ENCODE measurements at places on chromosomes 7 and 10. TPM values are rescaled to one million over a fixed set of nuclear protein-coding genes. Genes with fewer than 3 reads are reported as not detected.

- peaks cover 19% of the 10 kb centered on the region for H3K4me1 ChIP-seq
- peak overlapping the region; percentile 68 for H3K27ac ChIP-seq
- H3K4me3 ChIP-seq, result no peak overlapping the region
- no peak for DNase-seq
- H3K36me3 ChIP-seq, result no peaks in the 10 kb centered on the region
Measured at GRCh38 chr10:5573968-5574641, 49.3 kb downstream of the CALML3 start.

The GIMAP8 gene
- 7.8 TPM for total RNA-seq

- no peaks in the 10 kb centered on the region for H3K36me3 ChIP-seq
- DNase-seq, result peak; percentile 65
- peaks cover 7% of the 10 kb centered on the region for H3K4me1 ChIP-seq
- peak overlapping the region; percentile 55 for H3K27ac ChIP-seq
- peak overlapping the region; percentile 61 for H3K4me3 ChIP-seq
- peaks cover 16% of the 10 kb centered on the region for H3K27me3 ChIP-seq
Measured at GRCh38 chr7:23247603-23248335, 1.2 kb downstream of the GPNMB start.

DNA sequence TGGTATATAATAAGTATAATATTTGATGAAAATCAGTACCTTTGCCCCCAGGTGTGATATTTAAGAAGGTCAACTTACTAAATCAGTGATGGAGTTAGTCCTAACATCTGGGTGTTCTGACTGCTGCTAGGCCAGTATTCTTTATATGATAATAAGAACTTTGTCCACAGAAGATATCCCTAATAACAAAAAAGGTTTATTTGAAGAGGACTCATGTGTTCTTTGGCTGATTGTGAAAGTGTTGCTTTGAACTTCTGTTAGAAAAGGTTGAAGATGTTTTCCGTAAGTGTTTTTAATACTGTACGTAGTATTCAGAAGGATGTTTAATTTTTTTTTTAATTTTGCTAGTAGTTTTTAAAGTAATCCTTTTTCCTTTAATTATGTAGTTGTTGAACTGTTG is 10.2 kb downstream of the PTEN start:
- H3K4me1 ChIP-seq, result peaks cover 71% of the 10 kb centered on the region
- no peak for DNase-seq
- H3K27ac ChIP-seq, result no peak overlapping the region
- H3K36me3 ChIP-seq, result no peaks in the 10 kb centered on the region

The BET1 gene
- 9.2 TPM for total RNA-seq

Data from psoas muscle (tissue), 8 donors.